Endodermal cell (in vitro differentiated cells): ENCODE measurements at places on chromosomes 7 and 10.
A peak's percentile ranks its signal among the peaks of the same experiment; 100 is the strongest.

DNA sequence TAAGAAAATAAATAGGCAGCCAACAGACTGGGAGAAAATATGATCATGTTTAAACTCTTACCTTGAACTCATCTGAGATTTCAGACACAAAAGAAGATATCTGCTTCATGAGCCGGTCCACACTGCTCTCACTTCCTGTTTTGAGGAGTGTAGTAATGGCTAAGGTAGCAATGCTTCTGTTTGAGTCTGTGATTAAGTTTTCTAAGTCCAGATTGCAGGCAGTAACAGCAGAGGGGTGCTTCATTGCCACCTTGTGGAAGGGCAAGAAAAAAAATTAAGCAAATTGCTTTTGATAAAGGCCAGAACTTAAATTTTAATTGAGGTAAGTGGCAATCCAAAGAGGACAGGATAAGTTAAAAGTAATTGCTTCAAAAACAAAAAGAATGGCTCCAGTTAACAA is 69.1 kb downstream of the MEST start:
- DNase-seq: no peak

GRCh38 chr7:116715077-116715476 is 43.1 kb downstream of the MET start:
- no peak for DNase-seq

DNA sequence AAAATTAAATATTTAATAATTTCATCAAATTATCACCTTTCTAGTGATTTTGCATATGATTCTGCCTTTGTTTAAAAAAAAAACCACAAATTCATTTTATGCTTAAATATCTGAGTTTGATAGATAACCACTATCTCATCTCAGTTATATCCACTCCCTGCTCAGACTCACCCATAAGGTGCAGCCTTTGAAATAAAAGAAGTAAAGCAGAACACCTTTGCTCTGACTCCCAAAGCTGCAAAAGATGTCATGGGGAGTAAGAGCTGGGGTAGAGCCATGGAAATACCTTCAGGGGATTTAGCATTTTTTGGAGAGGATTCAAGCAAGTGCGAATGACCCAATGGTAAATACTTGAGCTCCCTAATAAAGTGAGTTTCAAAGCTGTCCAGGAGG is 15.1 kb upstream of the CYP3A5 start:
- DNase-seq: no peak

- DNase-seq: no peak
Measured at GRCh38 chr7:1654111-1654510, 16.0 kb upstream of the ELFN1 start.

- DNase-seq: peak; percentile 59
Measured at GRCh38 chr7:128933180-128933891, 4.4 kb upstream of the IRF5 start.

- no peak for DNase-seq
Measured at GRCh38 chr7:44845451-44845850, 2.4 kb downstream of the H2AZ2 start.

GRCh38 chr10:80529604-80530003 is 8.1 kb upstream of the SH2D4B start:
- DNase-seq: no peak
